Suppressor macrophage treated with lipopolysaccharide for 1 hour (primary cell): ENCODE measurements at places on chromosomes 13 and 19.

DNA sequence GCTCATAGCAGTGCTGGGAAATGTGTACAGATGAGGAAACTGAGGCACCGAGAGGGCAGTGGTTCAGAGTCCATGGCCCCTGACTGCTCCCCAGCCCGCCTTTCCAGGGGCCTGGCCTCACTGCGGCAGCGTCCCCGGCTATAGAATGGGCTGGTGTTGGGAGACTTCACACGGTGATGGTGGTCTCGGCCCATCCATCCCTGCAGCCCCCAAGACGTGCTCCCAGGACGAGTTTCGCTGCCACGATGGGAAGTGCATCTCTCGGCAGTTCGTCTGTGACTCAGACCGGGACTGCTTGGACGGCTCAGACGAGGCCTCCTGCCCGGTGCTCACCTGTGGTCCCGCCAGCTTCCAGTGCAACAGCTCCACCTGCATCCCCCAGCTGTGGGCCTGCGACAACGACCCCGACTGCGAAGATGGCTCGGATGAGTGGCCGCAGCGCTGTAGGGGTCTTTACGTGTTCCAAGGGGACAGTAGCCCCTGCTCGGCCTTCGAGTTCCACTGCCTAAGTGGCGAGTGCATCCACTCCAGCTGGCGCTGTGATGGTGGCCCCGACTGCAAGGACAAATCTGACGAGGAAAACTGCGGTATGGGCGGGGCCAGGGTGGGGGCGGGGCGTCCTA, 15.9 kb downstream of the LDLR start:
- DNase-seq = no peak

DNA sequence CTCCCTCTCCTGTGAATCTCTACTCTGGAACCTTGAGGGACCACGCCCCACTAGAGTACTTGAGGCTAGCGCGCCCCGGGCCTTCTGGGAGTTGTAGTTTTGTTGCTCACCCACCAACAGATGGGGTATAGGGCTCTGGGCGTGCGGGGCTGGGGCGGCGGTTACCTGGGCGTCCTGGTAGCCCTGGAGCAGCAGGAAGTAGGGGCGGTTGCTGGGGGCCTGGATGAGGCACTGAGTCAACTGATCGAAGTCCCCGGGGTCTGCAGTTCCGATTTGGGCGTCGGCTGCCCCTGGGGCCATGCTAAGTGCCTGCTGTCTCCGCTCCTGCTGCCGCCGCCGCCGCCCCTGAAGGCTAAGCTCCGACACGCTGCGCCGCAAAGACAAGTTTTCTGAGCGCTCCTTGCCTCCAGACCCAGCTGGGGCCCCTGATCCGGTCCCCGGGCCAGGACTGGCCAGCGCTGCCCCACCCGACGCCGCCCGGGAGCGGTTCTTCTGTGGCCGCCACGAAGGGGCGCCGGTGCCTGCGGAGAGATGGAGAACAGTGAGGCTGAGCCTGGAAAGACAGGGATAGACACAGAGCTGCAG, 5.3 kb downstream of the RASIP1 start:
- DNase-seq = no peak

DNA sequence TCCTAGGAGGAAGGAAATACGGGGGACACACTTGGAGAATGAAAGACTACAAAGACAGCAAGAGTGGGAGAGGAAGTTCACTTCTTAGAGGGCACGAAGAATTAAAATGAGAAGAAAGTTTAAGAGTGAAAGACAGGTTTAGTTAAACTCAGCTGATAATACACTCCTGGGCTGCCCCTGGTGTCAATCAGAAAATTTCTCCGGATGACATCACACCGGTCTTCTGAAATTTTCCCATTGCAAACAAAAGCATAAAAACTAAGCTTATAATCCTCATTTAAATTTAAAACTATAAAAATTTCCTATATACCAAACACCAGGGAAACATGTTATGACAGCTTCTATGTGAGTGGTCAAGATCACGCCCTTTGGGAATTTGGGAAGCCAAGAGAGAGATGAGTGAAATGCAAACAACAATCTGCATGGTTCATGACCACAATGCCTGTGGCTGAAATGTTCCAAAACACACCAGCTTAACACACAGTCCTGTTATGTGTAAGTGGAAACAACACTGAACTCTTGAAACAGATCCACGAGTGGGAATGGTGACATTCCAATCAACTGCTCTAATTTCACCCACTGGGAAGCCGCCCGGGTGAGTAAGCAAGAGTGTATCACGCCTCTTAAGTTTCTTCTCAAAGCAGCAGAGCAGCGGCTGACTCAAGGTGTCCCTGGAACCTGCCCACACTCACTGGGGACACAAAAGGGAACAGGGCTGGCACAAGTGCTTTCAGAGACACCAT, 49.0 kb downstream of the BRD4 start:
- DNase-seq = peak; percentile 57

- peak; percentile 85 for DNase-seq
Observed at GRCh38 chr19:18543814-18544475, 572 bp upstream of the FKBP8 start.

GRCh38 chr13:43792076-43792881, 5.5 kb upstream of the ENOX1 start:
- DNase-seq = no peak

- no peak for DNase-seq
Observed at GRCh38 chr13:44058624-44059215, 179.0 kb downstream of the LACC1 start.

- no peak for DNase-seq
Observed at GRCh38 chr13:74077792-74078191, 56.4 kb downstream of the KLF12 start.

DNA sequence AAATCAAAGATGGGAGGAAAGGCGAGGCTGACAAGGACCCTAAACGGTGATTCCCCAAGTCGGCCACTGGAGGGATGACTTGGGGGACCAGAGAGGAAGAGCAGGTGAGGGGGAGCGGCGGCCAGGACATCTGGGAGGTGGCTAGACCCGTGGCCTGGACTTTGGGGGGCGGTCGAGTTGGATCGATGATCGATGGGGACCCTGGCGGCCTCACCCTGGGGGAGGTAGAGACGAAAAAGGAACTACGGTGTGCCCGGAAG, 7.7 kb upstream of the CIRBP start:
- no peak for DNase-seq

- no peak for DNase-seq
Observed at GRCh38 chr13:99053636-99054233, 75.9 kb upstream of the DOCK9 start.
